ENCODE measurements at places on chromosomes 4 and X. TPM values are rescaled to one million over a fixed set of nuclear protein-coding genes. Genes with fewer than 3 reads are reported as not detected.

The PROM1 gene
- 48.6 TPM for total RNA-seq

The BGN gene
- 68.0 TPM for total RNA-seq

The IGSF1 gene
- 12.3 TPM for total RNA-seq

The P2RY8 gene
- 0.39 TPM for total RNA-seq

The NOX1 gene
- not detected for total RNA-seq

The TCP11X2 gene
- 0.39 TPM for total RNA-seq

The GLUD2 gene
- 4.7 TPM for total RNA-seq

The ETDA gene
- not detected for total RNA-seq

The PNMA6A gene
- total RNA-seq: 16.3 TPM

- no peaks in the 10 kb centered on the region for H3K36me3 ChIP-seq
- no peak overlapping the region for H3K4me3 ChIP-seq
- H3K4me1 ChIP-seq: no peaks in the 10 kb centered on the region
- H3K27me3 ChIP-seq: no peaks in the 10 kb centered on the region
- no peak overlapping the region for H3K27ac ChIP-seq
- DNase-seq: peak; percentile 64
Measured at GRCh38 chr4:57575426-57575825, 465.2 kb upstream of the IGFBP7 start.

DNA sequence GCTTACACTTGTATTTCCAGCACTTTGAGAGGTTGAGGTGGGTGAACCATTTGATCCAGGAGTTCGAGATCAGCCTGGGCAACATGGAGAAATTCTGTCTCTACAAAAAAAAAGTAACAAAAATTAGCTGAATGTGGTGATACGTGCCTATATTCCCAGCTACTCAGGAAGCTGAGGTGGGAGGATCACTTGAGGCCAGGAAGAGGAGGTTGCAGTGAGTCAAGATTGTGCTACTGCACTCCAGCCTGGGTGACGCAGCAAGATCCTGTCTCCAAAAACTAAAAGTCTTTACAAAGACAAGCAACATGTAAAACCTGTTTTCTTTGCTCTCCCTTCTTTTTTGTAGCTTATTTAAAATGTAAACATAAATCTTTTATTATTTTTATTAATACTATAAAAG is 1156.1 kb downstream of the FAT4 start:
- H3K27me3 ChIP-seq: no peaks in the 10 kb centered on the region
- no peaks in the 10 kb centered on the region for H3K36me3 ChIP-seq
- no peaks in the 10 kb centered on the region for H3K4me1 ChIP-seq
- H3K4me3 ChIP-seq: no peak overlapping the region
- no peak for DNase-seq
- no peak overlapping the region for H3K27ac ChIP-seq

DNA sequence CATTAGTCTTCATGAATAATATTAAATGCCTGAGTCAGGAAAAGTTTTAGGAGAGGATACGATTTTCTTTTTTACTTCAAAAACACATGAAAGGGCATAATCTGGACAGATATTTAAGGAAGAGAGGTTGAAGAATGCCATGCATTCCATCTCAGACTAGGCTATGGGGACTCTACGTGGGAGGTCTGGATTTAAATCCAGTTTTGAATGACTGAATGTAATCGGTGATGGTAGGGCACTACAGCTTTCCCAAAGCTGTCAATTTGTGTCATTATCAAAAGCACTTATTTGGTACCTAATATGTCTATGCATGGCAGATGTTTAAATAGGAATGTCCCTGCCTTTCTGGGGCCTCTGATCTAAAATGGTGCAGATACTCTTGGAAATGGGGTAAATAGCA is 59.3 kb upstream of the RPL34 start:
- no peak overlapping the region for H3K4me3 ChIP-seq
- H3K27ac ChIP-seq: peak overlapping the region; percentile 19
- no peaks in the 10 kb centered on the region for H3K27me3 ChIP-seq
- H3K36me3 ChIP-seq: no peaks in the 10 kb centered on the region
- no peak for DNase-seq

DNA sequence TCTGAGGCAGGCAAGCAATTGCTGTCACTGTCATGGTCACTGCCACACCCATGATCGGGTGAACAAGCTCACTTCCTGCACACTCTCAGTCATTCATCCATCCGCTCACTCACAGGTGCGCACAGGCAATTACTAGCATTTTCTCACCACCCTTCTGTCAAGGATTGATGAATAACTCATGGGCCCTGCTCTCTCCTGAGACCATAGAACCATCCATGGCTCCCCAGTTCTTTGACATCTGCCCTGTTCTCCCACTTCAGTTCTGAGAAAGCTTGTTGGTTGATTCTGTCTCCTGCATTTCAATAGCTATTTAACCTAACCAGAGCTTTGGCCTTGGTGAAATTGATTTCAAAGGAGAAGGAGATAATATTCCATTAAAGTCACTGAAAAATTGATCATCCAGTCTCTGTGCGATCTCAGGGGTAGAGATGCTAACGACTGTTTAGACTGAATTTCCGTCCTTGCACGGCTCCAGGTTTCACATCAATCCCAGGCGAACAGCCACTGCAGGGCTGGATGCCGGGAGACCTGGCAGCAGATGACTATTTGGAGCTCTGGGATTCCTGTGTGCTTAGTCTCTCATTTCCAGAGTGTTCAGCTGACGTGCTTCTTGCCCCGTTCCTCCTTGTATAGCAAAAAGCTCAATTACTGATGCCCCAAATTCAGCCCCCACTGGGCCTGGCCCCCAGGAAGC is 36.9 kb upstream of the ADRA2C start:
- H3K4me1 ChIP-seq: peaks cover 31% of the 10 kb centered on the region
- no peak overlapping the region for H3K4me3 ChIP-seq
- H3K36me3 ChIP-seq: no peaks in the 10 kb centered on the region
- peaks cover 24% of the 10 kb centered on the region for H3K27me3 ChIP-seq
- no peak for DNase-seq
- H3K27ac ChIP-seq: no peak overlapping the region

DNA sequence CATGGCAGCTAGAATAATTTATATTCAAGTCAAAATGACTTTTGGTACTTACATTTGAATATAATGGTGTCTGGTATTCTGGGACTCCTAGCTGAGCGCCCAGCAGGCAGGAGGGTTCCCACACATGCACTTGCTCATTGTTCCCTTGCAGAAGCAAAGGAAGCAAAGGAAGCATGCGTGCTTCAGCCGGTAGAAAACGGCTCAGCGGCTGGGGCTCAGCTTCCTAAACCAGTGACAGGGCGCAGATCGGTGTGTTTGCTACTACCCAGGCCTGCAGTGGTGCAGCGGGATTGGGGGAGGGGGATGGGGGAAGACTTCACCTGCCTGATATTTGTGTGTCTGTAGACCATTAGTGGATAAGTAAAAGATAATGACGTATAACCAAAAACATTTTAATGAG is 978.3 kb upstream of the TENM3 start:
- H3K4me1 ChIP-seq: peaks cover 4% of the 10 kb centered on the region
- no peak overlapping the region for H3K4me3 ChIP-seq
- H3K27ac ChIP-seq: no peak overlapping the region
- no peaks in the 10 kb centered on the region for H3K27me3 ChIP-seq
- no peaks in the 10 kb centered on the region for H3K36me3 ChIP-seq
- DNase-seq: peak; percentile 77

DNA sequence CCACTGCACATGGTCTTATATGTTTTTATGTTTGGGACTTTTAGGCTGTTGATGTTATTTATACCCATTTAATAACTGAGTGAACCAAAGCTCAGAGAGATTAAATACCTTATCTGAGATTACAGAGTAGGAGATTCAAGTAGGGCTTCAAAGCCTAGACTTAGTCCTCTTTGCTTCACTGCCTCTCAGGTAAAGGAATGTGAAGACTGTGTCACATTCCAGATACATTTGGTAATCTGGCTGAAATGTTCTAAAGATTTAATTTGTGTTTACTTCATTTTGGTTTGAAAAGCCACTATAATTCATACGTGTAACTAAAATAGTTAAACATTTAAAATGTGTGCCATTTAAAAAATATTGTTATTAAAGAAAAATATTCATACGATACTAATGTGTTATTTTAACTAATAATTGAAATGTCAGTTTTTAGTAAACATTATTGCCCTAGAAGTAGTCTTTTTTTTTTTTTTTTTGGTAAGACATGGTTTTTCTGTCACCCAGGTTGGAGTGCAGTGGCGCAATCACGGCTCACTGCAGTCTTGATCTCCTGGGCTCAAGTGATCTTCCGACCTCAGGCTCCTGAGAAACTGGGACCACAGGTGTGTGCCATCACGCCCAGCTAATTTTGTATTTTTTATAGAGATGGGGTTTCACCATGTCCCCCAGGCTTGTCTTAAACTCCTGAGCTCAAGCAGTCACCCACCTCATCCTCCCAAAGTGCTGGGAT is 54.3 kb downstream of the WWC2 start:
- no peaks in the 10 kb centered on the region for H3K27me3 ChIP-seq
- H3K4me1 ChIP-seq: no peaks in the 10 kb centered on the region
- H3K27ac ChIP-seq: no peak overlapping the region
- DNase-seq: no peak

DNA sequence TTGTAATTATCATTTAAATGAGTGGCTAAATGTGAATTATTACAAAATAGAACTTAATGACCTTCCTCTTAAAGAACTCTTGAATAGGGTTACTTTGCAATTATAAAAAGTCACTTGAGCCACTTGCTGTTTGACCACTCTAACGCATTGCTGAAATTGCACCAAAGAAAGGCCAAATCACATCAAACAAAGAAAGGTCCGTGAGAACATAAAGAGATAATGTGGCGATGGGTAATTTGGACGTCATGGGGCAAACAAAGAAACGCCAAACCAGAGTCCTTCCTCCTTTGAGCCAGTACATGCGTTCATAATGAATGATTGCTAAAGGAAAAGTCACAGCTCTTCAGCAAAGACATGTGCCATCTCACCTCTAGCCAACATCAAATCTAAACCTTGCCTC is 229.8 kb upstream of the STS start:
- H3K27me3 ChIP-seq: no peaks in the 10 kb centered on the region
- H3K36me3 ChIP-seq: no peaks in the 10 kb centered on the region
- H3K4me3 ChIP-seq: no peak overlapping the region

- peaks cover 2% of the 10 kb centered on the region for H3K27me3 ChIP-seq
- no peak overlapping the region for H3K27ac ChIP-seq
- H3K36me3 ChIP-seq: no peaks in the 10 kb centered on the region
- no peaks in the 10 kb centered on the region for H3K4me1 ChIP-seq
Measured at GRCh38 chrX:43530837-43531236, 125.3 kb upstream of the MAOA start.

DNA sequence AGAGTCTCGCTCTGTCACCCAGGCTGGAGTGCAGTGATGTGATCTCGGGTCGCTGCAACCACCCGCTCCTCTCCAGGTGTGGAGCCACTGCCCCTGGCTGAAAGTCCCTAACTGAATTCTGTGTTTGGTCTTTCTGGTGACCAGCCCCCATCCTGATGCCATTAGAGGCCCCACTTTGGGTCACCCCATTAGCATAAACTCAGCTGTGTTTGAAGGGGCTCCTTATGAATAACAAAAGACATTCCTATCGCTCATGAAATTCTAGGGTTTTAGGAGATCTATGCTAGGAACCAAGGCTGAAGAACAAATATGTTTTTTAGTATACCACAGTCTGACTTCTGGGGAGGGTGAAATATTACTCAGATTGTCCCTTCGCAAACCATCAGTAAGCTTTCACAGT is 652.9 kb downstream of the ADGRL3 start:
- H3K4me1 ChIP-seq: no peaks in the 10 kb centered on the region
- no peak overlapping the region for H3K4me3 ChIP-seq
- no peak overlapping the region for H3K27ac ChIP-seq
- DNase-seq: no peak
- H3K36me3 ChIP-seq: no peaks in the 10 kb centered on the region

- peak overlapping the region; percentile 44 for H3K4me3 ChIP-seq
- peaks cover 27% of the 10 kb centered on the region for H3K27me3 ChIP-seq
- H3K27ac ChIP-seq: peak overlapping the region; percentile 69
- no peak for DNase-seq
- H3K36me3 ChIP-seq: peaks cover 18% of the 10 kb centered on the region
Measured at GRCh38 chrX:53089224-53089842, 4.6 kb upstream of the KANTR start.

DNA sequence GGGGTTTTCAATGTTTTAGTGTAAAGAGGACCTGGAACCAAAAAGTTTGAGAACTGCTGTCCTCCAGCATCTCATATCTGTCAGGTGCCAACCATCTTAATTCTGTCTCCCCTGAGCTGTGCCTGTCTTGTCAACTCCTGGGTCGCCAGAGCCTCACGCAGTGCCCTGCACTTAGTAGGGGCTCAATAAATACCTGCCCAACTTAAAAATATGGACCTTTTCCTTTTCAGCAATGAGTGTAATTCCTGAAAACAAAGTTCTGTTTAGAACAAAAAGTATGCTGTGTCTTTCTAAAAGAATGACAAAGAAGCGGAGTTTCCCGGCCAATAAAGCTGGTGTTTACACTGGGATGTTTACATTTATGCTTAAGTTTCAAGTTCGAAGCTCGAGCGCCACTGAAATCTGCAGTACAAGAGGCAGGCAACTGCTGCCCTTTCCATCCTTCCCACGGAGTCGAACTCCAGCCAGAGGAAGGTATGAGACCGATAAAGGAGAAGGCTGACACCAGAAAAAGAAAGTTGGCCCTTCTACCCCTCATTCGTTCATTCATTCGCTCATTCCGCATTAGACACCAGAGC is 1.1 kb upstream of the HTATSF1 start:
- peak overlapping the region; percentile 92 for H3K27ac ChIP-seq
- peaks cover 3% of the 10 kb centered on the region for H3K4me1 ChIP-seq
- H3K4me3 ChIP-seq: peak overlapping the region; percentile 61
- H3K36me3 ChIP-seq: no peaks in the 10 kb centered on the region

DNA sequence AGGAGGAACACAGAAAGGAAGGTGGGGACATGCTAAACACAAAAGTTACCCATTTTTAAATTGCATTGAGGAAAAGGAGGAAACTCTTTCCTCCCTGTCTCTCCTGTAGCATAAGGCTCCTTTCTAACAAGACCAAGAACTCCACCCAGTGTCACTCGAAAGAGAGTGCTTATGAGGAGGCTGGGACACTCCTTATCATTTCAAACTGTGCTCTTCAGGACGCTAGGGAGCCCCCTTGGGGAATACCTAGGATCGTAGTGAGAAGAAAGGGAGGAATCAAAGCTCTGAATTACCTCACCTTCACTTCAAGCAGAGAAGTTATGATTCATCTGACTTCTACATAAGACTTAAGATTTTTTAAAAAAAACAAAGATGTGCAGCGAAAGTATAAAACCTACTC is 65.5 kb downstream of the F9 start:
- no peak for DNase-seq
- H3K4me3 ChIP-seq: no peak overlapping the region
- no peaks in the 10 kb centered on the region for H3K4me1 ChIP-seq
- H3K27ac ChIP-seq: no peak overlapping the region
- H3K36me3 ChIP-seq: no peaks in the 10 kb centered on the region
- H3K27me3 ChIP-seq: no peaks in the 10 kb centered on the region

GRCh38 chr4:7238300-7238960 is 46.1 kb downstream of the SORCS2 start:
- H3K4me3 ChIP-seq: no peak overlapping the region
- no peak overlapping the region for H3K27ac ChIP-seq
- DNase-seq: no peak
- peaks cover 50% of the 10 kb centered on the region for H3K4me1 ChIP-seq
- no peaks in the 10 kb centered on the region for H3K27me3 ChIP-seq
- H3K36me3 ChIP-seq: peaks cover 7% of the 10 kb centered on the region

- no peaks in the 10 kb centered on the region for H3K27me3 ChIP-seq
- H3K4me1 ChIP-seq: no peaks in the 10 kb centered on the region
- no peak for DNase-seq
- H3K36me3 ChIP-seq: peaks cover 6% of the 10 kb centered on the region
- H3K27ac ChIP-seq: no peak overlapping the region
Measured at GRCh38 chrX:78123190-78123589, 16.3 kb downstream of the TAF9B start.

Data from spinal cord (tissue), 10 donors.